Jurkat, Clone E6-1 (cell line): ENCODE measurements at places on chromosomes 5 and 9.

DNA sequence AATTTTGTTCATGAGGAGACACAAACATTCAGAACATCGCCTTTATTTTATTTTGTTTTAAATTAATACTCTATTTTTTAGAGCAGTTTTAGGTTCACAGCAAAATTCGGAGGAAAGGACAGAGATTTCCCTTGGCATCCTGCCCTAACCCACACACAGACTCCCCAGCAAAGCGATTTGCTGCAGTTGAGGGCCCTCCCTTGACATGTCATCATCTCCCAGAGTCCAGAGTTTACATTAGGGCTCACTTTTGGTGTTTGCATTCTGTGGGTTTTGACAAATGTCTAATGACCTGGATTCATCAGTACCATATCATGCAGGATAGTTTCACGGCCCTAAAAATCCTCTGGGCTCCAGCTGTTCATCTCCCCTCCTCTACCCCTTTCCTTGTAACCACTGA lies 33.6 kb upstream of the COL5A1 start:
- DNase-seq: no peak

DNA sequence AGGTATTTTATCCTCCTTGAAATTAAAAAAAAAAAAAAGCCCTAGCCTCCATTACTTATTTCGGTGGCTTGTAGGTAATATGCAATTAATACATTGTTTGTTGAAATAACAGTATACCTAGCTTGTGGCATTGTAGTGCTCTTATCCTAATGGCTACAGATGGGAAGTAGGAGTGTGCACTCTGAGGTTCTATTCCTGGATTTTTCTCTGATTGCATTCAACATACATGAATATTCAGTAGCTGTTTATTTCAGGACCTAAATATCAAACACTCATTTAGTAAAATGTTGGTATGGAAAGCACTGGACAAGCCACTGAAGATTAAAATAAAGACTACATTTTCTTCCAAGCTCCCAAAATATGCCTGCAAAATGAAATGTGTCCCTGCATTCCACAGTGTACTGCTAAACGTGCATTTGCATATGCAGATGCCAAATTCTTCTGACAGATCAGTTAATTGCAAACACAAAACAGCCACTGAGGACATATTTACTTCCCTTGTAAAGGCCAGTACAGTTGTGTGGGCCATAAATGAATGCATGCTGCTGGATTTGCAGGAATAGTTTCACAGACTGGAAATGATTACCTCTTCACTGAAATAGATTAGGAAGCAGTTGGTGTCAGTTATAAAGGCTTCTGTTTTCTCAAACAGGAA lies 826.1 kb downstream of the PRELID2 start:
- no peak for DNase-seq

DNA sequence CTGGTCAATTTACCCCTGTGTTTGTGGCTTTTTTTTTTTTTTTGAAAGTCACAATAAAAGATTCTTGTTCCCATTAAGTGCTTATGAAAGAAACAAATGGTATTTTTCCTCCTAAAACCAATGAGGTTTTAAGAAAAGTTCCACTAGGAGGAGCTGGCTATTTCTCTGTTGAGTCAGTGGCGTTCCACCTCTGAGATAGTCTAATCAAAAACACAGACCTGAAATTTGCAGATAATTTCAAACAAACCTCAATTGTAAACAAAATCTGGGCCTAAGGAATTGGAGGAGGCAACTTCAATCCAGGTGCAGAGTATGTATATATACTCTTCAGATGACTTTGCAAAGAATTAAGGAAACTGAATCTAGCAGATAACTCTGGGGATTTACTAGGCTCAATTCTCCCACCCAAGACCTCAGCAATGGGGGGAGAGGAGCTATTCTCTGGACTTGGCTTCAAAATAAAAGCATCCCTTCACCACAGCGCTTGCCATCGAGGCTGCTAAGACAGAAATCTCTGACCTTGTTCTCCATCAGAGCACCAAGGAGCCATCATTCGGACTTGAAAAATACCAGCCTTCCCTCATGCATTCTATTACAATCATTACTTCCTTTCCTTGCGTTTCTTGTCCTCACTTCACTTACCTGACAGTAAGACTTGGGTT lies 52.4 kb downstream of the FANCC start:
- no peak for DNase-seq

DNA sequence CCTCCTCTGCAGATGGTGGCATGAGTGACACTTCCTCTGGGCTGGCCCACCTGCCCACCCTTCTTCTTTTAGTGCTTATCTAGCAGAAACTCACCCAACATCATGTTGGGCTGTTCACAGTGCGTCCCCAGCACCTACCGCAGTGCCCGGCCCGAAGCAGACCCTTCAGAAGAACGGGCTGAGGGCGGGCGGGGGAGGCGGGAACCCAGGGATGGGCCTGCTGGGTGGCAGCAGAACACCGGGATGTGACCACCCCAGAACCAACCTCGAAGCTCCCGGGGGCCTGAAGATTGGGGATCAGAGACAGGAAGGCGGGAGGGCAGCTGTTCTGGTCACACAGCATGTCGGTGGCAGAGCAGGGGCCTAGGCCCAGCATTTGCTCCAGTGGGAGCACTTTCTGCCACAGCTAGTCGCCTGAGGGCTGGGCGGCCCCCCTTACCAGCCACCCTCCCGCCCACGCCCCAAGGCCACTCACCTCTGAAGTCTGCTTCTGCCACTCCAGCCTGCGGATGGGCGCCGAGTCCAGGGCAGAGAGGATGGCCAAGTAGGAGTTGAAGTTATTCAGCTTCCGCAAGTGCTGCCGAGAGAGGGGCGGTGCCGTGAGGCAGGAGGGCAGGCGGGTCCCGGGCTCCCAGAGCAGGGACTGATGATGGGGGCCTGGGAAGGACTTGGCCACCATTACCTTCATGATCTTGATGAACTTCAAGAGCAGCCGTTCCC lies 38.7 kb downstream of the PRRT1B start:
- DNase-seq: no peak
